ENCODE measurements at places on chromosomes 7 and 10.

GRCh38 chr10:2791774-2792443 is 275.4 kb upstream of the PFKP start:
- DNase-seq: no peak

- DNase-seq: no peak
These were observed 18.7 kb downstream of the COL17A1 start for GRCh38 chr10:104066945-104067344.

DNA sequence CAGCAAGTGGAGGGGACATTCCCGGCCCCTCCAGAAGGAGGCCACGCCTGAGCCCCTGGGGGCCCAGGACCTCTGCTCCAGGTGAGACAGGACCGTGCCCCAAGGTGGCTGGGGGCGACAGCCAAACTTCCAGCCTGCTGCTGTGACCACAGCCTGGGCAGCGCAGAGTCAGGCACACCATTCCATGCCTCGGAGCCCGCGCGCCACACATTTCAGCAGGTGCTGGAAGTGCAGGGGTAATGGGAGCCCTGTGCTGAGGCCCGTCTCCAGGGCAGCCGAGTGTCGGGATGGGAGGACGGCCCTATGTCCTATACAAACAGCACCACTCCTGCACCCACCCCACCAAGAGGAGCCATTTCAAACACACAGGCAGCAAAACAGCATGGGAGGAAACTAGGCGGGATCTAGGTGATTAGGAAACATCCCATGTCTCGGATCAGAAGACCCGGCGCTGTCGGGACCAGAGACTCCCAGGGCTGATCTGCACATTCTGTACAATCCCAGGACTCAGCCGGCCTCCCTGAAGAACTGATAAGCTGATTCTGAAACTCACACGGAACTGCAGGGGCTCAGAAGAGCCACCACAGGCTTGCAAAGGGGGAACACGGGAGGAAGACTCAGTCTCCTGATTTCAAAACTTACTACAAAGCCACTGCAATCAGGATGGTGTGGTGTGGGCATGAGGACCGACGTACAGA is 272.3 kb downstream of the ELFN1 start:
- no peak for DNase-seq

- no peak for DNase-seq
These were observed 137.7 kb downstream of the SEMA3C start for GRCh38 chr7:80781146-80781545.

DNA sequence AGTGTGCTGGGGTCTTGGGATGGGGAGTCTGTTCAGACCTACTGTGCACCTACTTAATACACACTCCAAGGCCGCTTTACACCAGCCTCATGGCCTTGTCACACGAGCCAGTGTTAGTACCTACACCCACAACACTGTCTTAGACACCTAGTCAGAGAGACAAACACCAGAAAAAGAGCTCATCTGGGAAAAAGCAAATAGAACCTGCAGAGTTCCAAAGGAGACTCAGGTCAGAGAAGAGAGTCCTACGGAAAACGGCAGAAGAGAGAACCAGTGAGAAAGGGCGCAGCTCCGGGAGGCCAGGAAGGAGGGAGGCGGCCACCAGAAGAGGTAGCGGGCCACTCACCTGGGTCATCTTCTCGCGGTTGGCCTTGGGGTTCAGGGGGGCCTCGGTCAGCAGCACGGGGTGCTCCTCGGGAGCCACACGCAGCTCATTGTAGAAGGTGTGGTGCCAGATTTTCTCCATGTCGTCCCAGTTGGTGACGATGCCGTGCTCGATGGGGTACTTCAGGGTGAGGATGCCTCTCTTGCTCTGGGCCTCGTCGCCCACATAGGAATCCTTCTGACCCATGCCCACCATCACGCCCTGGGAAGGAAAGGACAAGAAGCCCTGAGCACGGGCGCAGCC is 105.3 kb upstream of the TNRC18 start:
- no peak for DNase-seq

DNA sequence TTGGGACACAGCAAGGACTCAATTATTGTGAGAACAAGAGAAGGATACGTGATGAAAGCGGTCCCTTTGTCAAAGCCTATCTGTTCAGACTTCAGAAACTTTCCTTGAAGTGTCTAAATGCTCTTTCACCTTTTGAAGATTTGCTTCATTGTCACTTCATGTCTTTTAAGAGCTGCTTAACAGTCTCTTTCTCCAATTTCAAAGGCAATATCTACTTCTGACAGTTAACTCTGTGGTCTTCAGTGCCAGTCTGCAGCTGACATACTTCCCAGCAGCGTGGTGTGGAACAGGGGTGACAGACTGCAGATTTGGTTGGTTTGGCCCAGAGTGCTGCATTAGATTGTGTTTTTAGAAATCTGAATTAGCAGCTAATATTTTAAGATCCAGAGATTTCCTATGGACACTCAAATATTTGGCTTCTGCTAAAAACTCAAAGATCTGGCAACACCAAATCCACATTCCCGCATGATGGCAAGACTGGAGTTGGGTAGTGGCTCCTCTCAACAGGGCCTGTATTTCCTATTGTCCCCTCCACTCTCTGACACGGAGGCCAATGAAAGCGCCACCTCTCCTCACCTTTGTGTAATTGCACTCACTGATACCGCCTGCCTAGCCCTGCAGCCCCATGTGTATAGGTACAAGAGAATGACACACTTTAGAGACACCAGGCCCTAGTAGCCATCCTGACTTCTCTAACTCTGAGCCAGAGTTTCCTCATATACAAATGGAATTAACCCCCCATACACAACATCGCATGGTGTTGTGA is 11.5 kb downstream of the SCRN1 start:
- no peak for DNase-seq

- no peak for DNase-seq
These were observed 765.8 kb downstream of the KCNMA1 start for GRCh38 chr10:76871697-76872295.

DNA sequence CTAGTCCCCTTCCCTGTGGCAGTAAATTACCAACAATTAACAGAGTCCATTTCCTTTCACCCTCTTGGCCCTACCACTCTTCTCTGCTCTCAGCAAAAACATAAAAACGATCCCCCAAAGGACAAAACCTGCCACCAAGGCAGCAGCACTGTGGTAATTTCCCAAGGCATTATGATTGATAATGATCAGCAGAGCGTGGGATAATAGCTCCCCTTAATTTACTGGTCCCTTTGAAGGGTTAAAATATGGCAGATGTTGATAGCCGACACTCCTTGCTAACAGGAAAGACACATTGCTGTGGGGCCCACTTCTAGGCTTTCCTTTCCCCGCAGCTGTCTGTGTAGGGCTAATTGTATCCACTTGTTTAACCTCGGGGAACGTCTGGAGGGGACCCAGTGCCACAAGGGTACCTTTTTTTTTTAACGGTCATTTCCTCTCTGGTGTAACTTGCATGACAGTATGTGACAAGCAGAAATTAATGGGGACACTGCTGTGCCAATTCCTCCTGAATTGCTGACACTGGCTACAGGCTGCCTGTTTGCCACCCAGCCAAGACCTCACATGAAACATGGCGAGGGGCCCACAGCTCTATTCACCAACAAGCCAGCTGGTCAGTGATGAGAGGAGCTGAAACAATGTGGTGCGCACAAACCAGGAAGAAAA is 81.3 kb downstream of the CDK6 start:
- DNase-seq: no peak

DNA sequence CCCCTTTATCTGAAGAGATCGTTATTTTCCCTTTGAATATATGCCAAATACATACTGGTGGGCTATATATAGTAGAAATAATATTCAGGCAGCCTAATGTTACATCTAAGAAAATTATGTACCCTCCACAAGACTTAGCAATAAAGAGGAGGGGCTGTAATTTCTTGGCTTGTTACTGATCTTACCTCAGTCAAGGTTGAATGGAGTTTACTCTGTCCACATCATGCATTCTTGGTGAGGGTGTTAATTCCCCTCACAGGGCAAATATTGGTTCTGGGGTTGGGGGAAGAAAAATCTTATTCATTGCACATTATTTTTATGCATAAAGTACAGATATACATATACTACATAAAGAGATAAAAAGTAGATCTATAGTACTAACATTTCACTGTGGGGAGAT is 145.8 kb upstream of the ANK3 start:
- no peak for DNase-seq

- no peak for DNase-seq
These were observed 3.0 kb downstream of the IRF5 start for GRCh38 chr7:128940494-128941322.

DNA sequence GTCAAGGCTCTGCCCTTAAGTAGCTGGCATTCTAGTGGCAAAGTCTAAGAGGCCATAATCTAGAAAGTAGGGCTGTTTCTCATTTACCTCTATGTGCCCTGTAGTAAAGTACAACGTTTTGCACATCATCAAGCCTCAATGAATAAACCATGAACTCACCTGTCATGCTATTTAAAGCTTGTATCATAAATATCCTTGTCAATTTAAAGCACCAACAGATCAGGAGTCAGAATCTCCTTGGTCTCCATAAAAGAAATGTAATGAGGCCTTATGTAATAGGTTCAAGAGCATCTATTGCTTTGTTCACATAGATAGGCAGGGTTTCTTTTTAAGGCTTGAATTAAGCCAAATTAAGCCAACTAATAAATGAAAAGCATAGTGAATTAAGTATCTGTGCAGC is 181.9 kb downstream of the KMT2E start:
- no peak for DNase-seq

GRCh38 chr7:79523436-79523835 is 70.0 kb upstream of the MAGI2 start:
- no peak for DNase-seq

- DNase-seq: no peak
These were observed 65.0 kb downstream of the PRKCQ start for GRCh38 chr10:6514844-6515780.

GRCh38 chr7:105878746-105879605 is 2.6 kb upstream of the ATXN7L1 start:
- DNase-seq: no peak

- no peak for DNase-seq
These were observed 43.8 kb upstream of the GPR26 start for GRCh38 chr10:123622381-123622780.

GRCh38 chr7:116560021-116560970 is 35.5 kb downstream of the CAV1 start:
- DNase-seq: no peak

- no peak for DNase-seq
These were observed 102.3 kb upstream of the FAM171A1 start for GRCh38 chr10:15473396-15473767.

DNA sequence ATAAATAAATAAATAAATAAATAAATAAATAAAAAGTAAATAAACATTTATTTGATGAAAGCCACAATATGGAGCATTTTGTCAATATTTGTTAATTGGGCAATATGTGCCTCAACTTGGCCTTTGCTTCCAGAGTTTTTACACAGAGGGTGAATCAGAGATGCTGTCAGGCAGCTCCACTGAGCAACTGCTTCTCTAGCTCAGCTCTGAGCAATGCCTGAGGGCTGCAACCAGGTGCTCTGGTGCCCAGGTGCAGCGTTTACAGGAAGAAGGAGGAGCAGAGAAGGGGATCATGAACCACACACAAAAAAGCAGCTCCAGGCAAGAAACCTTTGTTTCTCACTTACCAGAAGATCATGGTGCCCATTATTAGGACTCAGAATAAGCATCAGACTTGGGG is 876.2 kb upstream of the AUTS2 start:
- no peak for DNase-seq

- DNase-seq: no peak
These were observed 233.8 kb downstream of the PRKG1 start for GRCh38 chr10:51308116-51308515.

GRCh38 chr7:137882261-137882668 is 35.5 kb upstream of the DGKI start:
- no peak for DNase-seq

GRCh38 chr10:126671402-126671975 is 996 bp upstream of the C10orf90 start:
- DNase-seq: no peak

- no peak for DNase-seq
These were observed 33.5 kb downstream of the PROSER2 start for GRCh38 chr10:11856678-11857077.

- no peak for DNase-seq
These were observed 227.4 kb upstream of the KAT6B start for GRCh38 chr10:74598891-74599566.

- DNase-seq: no peak
These were observed 9.2 kb upstream of the ZNF22 start for GRCh38 chr10:44991571-44991970.

GRCh38 chr7:86972072-86972471 is 87.4 kb downstream of the ELAPOR2 start:
- no peak for DNase-seq

DNA sequence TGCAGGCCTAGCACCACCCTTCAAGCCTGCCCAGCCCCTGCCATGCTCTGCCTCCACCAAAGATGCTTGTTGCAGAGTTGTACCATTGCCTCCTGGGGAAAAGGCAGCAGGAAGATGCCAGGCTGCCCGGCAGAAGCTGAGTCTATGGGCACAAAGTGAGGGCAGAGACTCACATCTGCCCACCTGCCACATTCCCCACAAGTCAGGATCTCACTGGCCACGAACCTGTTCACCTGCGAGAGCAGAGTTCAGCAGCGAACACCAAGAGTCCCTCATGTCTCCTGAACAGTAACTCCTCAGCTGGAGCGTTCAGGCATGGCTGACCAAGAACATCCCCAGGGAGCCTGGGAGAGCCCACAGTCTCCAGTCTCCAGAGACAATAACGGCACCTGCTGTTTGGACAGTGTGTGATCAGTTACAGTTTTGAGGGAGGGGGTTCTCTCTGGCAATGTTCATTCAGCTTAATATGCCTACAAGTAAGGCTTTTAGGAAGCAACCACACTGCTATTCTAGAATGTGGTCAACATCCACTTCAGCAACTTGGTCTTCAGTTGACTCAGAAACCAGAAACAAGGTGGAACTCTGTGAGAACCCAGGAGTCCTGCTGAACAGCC is 78.5 kb downstream of the GRID1 start:
- DNase-seq: no peak

DNA sequence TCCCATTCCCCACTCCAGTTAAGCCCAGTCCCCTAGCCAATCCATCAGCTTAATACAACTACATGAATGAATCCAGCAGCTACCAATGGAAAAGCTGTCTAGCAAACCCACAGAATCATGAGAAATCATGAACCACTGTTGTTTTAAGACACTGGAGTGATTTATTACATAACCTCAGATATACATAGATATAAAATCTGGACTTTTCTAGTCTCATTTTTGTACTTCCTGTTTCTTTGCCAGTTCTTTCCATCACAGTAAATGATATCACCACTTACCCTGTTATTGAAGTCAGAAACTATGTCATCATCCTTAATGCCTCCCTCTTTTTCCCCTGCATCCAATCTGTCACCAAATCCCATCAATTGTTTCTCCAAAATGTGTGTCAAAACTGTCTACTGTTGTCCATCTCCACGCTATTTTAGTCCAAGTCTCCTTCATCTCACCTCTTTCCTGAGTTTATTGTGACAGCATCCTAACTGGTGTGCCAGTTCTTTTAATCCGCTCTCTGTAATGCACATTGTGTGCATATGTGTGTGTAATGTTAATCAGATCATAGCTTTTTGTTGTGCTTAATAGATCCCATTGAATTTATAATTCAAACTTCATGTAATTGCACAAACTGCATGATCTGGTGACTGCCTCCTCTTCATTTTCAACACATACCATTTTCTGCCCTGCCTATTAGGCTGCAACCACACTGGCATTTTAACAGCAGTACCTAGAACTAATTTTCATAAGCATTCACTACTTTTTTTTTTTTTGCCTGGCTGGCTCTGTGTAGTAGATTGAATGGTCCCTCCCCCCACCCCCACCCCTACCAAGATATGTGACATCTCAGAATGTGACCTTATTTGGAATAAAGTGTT is 56.0 kb downstream of the MKLN1 start:
- no peak for DNase-seq

GRCh38 chr7:120404042-120404441 is 131.1 kb downstream of the KCND2 start:
- DNase-seq: no peak
